ENCODE measurements at places on chromosomes 5 and 9.

DNA sequence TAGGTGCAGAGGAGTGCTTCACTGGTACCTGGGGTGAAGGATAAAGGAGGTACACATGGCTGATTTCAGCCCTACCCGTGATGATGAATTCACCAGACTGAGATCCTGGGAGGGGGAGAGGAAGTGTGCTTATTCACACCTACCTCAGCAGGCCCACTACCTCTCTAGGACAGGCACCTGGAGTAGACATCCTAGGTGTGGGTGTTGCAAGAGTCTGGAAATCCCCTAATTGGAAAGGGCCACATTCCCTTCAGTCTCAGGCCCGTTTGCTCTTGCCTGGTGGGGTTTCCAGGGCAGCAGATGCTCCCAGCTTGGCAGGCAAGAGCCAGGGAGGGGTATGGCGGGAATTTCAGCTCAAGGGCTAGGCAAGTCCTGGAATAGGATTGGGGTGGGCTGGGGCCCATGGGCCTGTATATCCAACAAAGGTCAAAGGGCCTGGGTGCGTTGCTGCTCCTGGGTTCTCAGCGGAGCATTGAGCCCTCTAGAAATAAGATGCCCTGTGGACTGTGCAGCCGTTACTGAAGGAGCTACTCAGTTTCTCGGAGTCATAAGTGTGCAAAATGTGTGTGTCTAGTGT is 5.8 kb upstream of the CCL21 start:
- no peak for DNase-seq

DNA sequence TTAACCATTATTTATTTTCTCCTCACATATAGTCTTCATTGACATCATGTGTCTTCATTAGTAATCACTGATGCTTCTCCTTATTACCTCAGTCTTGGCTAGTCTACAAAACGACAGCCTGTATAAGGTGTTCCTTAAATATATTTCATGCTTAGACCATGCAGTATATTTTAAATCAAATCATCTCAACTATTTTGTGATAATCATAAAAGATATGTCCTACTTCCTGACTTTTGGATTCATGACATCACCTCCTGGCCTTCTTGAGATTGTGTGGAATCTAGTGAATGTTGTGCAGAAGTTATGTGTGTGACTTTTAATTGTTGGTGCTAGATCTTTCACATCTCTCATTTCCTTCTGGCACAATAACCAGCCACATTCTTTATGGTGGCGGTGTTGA is 1339.3 kb upstream of the C9orf72 start:
- DNase-seq: no peak

GRCh38 chr5:179893958-179894895 is 13.5 kb downstream of the TBC1D9B start:
- DNase-seq: no peak

GRCh38 chr9:136823136-136824046 is 15.6 kb downstream of the RABL6 start:
- no peak for DNase-seq

DNA sequence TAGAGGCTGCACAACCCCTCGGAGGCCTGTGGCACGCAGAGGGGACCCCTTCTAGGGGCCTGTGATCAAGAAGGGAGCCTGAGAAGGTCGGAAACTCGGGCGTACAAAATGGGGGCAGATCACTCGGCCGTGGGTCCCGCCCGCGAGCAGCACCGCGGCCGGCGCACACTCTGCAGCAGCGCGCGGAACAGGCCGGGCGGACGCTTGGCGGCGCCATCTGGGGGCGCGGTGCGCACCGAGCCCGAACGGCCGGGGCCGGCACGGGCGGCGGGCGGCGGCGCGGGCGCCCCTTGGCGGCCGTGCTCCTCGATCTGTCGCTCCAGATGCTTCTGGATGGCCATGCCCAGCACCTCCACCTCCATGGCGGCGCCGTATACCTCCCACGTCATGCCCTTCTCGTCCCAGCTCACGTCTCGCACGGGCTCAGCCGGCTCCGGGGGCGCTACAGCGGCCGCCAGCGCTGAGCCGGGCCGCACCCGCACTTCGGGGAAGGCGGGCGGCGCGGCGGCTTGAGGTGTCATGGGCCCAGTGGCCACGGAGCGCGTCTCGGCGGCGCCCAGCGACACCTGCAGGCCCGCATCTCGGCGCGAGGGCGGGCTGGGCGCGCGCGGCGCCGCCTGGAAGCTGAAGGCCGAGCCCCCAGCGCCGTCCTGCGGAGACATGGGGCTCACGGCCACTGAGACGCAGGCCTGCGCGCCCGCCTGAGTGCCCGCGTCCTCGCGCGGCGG is 13.1 kb downstream of the GPRIN1 start:
- DNase-seq: no peak

DNA sequence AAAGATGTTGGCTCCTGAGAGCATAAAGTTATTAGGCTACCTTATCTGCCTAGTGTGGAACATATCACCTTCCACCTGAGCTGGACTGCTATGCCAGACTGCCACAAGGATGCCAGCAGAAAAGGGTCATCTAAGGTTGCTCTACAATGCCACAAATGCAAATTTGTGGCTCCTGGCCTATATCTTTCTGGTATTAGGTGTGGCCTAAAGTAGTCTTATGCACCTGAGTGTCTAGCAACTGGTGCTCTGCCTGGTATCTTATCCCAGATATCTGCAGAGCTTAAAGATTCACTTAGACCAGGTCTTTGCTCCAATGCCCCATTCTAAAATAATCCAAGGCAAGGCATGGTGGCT is 34.7 kb downstream of the DTWD2 start:
- no peak for DNase-seq

DNA sequence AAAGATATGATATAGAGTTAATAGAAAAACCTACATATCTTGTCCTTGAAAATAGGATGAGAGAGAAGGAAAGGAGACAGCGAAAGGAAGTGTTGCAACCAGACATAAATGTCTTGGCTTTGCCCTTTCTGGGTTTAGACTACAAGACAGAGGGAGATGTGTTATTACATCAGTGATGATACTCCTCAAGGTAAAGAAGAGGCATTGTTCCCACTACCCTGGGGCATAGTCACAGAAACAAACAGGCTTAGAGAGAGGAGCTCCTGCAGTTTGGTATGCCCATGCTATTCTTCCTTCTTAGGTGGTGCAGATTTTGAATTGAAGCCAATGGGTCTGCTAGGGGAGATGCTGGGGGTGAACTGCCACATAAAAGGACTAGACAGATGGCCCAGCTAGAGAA is 166.8 kb upstream of the RFX3 start:
- DNase-seq: no peak

DNA sequence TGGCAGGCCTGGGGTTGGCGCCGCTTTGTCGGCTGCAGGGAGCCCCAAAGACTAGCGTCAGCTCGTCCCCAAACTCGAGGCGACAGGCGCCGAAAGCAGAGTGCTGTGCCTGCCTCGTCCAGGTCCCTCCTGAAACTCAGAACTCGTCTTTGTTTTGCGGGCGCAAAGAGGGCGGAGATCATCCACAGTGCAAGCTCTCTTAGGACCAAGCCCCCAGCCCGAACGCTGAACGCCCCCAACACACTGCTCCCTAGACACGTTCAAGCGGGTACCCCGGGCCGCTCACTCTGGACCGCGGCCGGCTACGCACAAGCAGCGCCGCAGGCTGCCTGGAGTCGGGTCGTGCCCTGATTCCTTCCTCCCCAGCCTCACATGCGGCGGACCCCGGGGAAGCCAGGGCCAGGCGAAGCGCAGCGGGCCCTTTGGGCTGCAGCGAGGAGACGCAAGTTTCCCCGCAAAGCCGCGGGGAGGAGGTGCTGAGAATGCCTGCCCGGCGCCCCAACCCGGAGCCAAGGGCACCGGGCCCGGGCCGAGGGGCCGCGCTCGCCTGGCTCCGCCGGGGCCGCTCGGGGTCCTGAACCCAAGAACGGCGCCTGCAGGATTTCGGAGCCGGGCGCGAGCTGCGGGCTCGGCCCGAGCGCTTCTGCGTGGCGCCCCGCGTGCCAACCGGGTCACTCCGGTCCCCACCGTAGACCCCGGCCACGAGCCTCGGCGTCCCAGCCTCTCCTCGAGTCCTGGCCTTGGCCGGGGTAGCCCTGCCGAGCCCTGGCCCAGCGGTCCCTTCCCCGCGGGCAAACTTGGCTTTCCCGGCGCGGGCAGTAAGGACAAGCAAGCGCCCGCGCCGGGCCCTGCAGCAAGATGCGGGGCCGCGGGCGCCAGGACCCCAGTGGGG is 738 bp downstream of the FSTL4 start:
- no peak for DNase-seq

GRCh38 chr9:135060461-135061116 is 26.9 kb upstream of the OLFM1 start:
- no peak for DNase-seq

- no peak for DNase-seq
Measured at GRCh38 chr5:130908186-130908585, 256.9 kb downstream of the HINT1 start.

- no peak for DNase-seq
Measured at GRCh38 chr5:84758008-84758407, 373.3 kb upstream of the EDIL3 start.

GRCh38 chr5:111914966-111915636 is 158.1 kb upstream of the NREP start:
- no peak for DNase-seq

GRCh38 chr9:108113596-108113995 is 624.0 kb upstream of the KLF4 start:
- DNase-seq: no peak

All from brain pericyte (primary cell).